ENCODE measurements at places on chromosomes 5 and 9. TPM values are rescaled to one million over a fixed set of nuclear protein-coding genes. Genes with fewer than 3 reads are reported as not detected.
A peak's percentile ranks its signal among the peaks of the same experiment; 100 is the strongest.

DNA sequence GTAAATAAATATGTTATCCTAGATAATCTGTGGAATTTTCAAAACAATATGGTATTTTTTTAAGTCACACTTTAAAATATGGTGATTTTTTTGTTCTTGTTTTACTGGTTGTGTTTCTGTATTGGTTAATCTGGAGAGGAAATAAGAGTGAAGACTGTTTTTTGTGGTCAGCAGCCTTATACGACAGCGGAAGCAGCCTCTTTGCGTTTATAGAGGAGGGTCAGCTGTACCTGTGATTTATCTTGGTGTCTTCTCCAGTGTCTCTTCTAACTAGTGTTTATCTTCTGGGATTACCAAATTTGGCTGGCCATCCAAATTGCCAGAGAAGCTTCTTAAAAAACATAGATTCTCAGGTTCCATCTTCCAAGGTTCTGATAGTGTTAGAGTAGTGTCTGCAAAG lies 58.7 kb downstream of the ICE1 start:
- ATAC-seq = no peak

DNA sequence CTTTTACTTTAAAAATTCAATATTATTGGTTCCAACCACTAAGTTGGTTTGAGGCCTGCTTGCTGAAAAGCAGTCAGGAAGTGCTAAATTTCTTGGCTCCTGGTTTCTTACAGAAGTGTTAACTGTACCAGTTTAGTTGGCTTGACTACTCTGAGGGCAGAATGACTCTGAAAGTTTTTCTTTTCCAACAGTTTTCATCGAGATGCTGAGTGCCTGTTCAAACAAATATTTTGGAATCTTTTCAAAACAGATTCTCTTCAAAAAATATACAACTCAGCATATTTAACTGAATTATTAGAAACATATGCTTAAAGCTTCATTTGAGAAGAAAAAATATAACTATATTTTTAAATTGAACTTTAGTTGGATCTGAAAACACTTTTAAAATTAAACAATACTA lies 37.0 kb downstream of the SLC38A9 start:
- no peak for ATAC-seq

DNA sequence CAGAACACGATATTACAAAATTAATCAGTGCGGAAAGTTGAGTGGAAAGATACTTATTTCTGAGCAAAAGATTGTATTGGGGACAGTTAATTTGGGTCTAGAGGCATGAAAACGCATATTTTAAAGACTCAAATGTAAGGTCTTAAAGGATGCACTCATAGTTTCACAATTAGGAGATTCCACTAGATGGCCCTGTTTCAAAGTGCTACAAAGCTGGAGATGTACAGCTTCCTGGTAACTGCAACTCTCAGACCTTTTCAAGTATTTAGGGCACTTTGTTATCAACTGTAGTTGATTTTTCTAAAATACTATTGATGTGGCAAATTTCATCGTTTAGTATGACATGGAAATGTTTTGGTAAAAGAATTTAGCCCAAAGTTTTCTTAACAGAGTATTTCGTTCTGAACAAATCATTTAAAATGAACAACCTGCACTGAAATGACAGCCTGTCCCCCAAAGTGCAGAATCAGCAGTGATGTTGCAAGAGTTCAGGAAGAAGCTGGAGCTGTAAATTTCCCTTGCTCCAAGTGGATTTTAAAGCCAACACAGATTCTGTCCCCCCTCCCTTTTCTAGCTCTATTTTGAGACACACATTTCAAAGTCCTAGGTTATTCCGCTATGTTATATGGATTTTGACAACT lies 16.2 kb upstream of the NDUFB6 start:
- ATAC-seq = peak; percentile 53

DNA sequence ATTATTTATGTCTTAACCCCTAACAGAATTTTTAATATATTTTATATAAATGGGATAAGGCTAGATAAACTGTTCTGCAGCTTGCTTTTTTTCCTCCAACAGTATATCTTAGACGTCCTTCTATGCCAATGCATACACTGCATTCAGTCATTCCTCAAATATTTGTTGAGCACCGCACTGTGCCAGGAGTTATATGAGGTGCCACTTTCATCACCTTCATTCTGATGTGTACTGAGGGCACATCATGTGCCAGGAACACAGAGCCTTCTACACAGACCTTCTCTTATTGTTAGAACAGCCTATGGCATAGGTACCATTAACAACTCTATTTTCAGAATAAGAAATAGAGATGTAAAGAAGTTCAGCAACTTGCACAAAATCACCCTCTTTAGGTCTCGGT lies 570.1 kb downstream of the CDK5RAP2 start:
- no peak for ATAC-seq

GRCh38 chr5:175746851-175747250 lies 89.0 kb downstream of the HRH2 start:
- ATAC-seq = peak; percentile 93

Gene CERCAM
- total RNA-seq = 19.2 TPM

- ATAC-seq = no peak
Measured at GRCh38 chr9:20623748-20624124, 1.4 kb upstream of the MLLT3 start.

Gene BRIX1
- total RNA-seq = 26.7 TPM

All from motor neuron (in vitro differentiated cells).